ENCODE measurements at places on chromosomes 2 and 18.

GRCh38 chr2:175234650-175235049, 53.1 kb upstream of the ATP5MC3 start:
- no peak for DNase-seq

DNA sequence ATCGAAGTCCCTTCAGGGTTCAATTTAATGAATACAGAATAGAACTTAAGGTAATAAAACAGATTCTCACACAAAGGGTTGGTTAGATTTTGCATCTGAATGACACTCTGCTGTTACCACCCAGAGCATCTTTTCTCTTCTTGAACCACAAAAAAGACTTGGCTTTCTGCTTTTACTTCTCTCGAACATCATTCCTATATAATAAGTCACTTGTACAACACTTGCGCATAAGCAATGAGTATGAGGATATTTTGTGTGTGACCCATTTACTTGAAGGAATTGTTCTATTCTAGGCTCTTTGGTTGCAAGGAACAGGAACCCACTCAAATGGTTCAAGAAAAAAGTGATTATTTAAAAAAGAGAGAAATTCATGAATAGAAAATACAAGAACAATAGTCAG, 126.2 kb downstream of the NUP35 start:
- no peak for DNase-seq

DNA sequence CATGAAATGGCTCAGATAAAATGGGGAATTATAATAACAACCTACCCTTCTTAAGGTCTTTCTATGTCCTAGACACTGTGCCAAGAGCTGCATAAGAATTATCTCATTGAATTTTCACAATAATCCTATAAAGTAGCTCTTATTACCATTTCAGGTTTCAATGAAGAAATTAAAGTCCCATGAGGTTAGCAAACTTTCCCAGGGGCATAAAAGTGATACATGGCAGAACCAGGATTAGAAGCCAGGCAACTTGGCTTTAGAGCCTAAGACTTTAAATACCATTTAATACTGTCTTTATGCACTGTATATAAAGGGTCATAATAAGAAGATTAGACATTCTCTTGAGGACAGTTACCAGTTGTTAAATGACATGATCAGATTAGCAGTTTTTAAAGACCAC, 130.1 kb downstream of the GCA start:
- no peak for DNase-seq

GRCh38 chr18:13039806-13040205, 48.6 kb downstream of the CEP192 start:
- DNase-seq = no peak

GRCh38 chr18:29378651-29379136, 1201.8 kb upstream of the CDH2 start:
- DNase-seq = no peak

GRCh38 chr2:135743860-135744259, 2.2 kb downstream of the UBXN4 start:
- no peak for DNase-seq

GRCh38 chr2:189702071-189702470, 27.6 kb downstream of the ANKAR start:
- no peak for DNase-seq

DNA sequence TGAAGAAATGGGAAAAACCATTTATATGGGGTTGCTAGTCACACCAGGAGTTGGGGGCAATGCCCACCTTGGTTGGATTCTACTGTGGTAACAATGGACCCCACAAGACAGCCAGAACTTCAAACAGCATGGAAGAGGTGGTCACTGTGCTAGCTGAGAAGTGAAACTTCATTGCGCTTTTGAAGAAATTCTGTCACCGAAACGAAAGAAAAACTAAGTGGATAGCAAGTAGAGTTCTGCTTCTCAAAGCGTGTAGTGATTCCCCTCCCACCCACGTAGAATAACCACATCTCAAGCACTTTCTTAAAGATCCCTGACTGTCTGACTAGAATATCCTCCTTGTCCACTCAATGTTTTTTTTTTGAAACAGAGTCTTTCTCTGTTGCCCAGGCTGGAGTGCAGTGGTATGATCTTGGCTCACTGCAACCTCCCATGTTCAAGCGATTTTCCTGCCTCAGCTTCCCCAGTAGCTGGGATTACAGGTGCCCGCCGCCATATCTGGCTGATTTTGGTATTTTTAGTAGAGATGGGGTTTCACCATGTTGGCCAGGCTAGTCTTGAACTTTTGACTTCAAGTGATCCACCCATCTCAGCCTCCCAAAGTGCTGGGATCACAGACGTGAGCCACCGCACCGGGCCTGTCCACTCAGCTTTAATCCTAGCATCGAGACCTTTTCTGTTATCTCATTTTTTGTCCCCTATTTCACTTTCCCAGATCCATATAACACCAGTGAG, 30.1 kb upstream of the CCL20 start:
- no peak for DNase-seq

DNA sequence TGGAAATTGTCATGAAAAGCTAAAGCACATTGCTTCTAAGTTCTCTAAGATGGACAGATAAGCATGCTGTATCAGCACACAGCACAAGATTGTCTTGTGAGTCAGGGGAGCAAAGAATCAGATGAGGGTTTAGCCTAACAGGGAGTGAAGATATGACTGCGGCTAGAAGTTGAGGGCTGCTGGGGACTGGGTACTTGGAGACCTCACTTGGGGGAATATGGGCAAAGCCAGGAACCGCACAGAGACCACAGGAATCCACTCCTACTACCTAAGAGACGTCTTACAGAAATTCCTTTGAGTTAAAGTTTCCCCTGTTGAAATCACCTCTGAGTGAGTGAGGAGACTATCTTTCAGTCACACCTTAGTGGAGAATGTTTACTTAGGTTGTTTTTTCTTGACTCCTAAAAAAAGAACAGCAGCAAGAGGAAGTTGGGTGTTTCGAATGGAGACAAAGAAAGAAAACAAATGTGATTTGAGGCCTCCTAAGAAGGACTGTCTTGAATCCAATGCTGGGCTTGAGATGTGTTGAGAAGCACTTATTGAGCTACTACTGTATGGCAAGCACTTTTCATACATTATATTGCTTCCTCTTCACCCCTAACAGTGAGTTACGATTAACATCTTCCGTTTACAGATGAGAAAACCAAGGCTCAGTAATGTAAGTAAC, 100.7 kb downstream of the ANKRD44 start:
- DNase-seq = no peak

- DNase-seq = no peak
Measured at GRCh38 chr2:127090281-127091120, 16.5 kb downstream of the BIN1 start.

DNA sequence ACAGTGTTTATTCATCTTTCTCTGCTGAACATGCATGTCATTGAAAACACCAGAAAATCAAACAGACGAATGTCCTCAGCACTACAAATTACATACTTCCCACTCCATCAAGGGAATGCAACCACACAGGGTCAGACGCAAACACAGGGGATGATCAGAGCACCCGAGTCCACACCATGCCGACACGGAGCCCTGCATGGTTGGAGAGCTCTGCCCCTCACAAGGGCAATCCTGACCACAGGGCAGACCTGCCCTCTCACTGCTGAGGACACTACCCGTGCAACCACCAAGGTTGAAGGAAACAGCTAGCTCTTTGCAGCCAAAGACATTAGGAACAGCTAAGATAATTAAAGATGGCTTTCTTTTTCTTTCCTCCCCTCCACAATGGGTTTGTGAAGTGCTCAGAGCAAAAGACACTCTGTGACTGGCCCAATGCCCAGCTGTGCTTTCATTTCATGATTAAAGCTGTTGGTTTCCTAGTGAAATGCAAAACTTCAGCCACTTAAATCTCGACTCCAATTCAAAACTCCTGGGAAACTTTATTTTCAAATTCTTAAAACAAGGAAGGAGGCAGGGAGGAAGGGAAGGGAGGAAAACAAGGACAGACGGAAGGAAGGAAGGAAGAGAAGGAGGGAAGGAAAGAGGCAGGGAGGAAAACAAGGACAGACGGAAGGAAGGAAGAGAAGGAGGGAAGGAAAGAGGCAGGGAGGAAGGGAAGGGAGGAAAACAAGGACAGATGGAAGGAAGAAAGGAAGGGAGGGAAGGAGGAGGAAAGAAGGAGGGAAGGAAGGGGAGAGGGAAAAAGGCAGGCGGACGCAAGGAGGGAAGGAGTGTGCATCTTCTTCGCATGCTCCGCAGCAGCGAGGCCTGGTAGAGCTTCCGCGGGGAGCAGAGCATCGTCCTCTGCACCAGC, 65.8 kb downstream of the NDUFA10 start:
- no peak for DNase-seq

GRCh38 chr2:41963661-41964525, 83.9 kb upstream of the PKDCC start:
- no peak for DNase-seq

DNA sequence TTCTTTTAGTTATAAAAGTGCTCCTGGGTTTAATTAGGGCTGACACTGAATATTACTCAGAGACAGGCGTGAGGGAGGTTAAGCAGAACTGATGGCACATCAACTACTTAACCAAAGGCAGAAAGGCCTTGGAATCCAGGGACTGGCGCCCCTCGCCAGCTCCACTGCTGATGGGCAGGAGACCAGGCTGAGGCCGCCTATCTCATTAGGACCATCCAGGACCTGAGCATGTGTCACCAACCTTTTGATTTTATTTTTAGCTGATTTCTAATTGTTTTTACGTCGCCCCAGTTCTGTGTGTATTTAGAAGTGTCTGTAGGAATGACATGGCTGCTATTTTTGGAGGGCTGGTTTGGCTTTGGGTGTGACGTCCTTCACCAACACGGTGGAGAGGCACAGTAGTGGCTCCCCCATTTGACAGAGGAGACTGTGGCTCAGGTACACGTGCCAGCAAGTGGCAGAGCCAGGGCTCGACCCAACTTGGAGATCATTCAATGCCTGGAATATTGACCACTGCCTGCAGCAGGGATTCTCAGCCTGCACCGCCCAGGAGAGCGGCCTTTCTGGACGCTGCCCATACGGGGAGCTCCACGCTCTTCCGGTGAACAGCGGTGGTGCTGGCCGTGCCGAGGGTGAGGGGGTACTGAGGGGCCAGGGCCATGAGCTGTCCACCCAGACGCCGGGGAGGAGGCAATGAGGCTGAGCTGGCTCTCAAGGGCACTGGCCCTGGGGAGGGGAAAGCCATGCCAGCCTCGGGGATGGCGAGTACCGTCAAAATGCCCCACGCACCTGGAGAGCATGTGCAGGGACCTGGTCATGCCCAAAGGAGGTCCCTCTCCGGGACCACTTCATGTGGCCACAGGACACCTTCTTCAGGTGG, 205.7 kb downstream of the ASB1 start:
- no peak for DNase-seq

DNA sequence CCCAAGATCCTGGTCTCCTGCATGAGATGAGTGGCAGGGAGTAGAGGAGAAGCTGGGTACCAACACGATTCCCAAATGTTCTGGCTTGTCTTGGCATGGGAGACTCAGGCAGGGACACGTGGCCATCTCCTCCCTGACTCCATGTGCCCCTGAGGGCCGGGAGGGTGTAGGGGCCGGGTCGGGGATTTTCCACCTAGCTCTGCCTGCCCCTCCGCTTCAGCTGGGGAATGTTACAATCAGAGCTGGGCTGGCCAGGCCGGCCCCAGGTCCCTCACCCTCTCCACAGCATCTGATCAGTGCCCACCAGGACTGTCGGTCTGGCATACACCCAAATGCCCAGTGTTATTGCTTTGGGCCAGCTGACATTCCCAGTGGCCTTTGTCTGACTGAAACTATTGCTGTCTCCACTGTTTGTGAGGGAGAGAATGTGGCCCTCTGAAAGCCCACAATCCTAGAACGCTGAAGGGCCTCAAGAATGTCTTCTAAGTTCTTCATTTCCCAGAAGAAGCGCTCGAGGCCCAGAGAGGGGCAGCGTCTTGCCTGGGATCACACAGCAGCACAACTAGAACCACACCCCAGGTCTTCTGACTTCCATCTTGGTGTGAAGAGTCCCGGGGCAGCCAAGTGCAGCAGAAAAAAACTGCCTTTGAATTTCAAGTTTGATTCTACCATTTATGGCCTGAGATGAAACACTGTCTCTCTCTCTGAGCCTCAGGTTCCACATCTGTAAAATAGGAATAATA, 23.2 kb downstream of the KCNK3 start:
- no peak for DNase-seq

Measured in stimulated activated CD8-positive, alpha-beta memory T cell treated with anti-CD3 and anti-CD28 coated beads, Interleukin-2, amount 100 ng/mL, for 1 hour (primary cell).